IMR-90 (cell line): ENCODE measurements at places on chromosomes 2 and 18. TPM values are rescaled to one million over a fixed set of nuclear protein-coding genes. Genes with fewer than 3 reads are reported as not detected.

The KYNU gene
- 2.2 and 2.9 TPM in 2 replicates for total RNA-seq

The MAP4K3 gene
- total RNA-seq, result 32.6 and 48.3 TPM in 2 replicates

The CRYBA2 gene
- total RNA-seq, result not detected in 2 replicates

The ZNF804A gene
- 2.2 and 3.3 TPM in 2 replicates for total RNA-seq

The PLEK gene
- under 0.01 TPM in 1 of 2 replicates, not detected in the other for total RNA-seq

The SCN3A gene
- total RNA-seq, result 0.90 and 1.4 TPM in 2 replicates

The ALPG gene
- not detected in 2 replicates for total RNA-seq
